NCI-H2227 treated with DMSO at 0.1 percent for 48 hours (cell line): ENCODE measurements at places on chromosomes 6 and 20.

GRCh38 chr20:40257763-40258162 lies 431.3 kb downstream of the MAFB start:
- no peak for DNase-seq

DNA sequence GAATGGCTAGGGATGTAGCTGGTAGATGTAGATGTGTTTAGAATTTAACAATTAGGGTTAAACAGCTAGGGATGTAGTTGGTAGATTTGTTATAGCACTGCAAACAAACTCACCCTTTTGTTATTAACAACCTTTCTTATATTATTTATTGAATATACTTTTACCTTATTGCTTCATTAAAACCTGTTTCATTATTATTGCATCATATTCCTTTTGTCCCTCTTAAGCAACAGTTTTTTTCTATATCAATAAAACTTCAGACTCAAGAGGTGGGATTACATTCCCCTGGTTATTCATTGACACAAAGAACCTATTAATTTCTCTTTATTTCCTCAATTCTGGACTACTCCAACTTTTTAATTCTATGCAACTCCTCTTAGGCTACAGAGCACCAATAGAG lies 661.2 kb downstream of the EYS start:
- DNase-seq = no peak

DNA sequence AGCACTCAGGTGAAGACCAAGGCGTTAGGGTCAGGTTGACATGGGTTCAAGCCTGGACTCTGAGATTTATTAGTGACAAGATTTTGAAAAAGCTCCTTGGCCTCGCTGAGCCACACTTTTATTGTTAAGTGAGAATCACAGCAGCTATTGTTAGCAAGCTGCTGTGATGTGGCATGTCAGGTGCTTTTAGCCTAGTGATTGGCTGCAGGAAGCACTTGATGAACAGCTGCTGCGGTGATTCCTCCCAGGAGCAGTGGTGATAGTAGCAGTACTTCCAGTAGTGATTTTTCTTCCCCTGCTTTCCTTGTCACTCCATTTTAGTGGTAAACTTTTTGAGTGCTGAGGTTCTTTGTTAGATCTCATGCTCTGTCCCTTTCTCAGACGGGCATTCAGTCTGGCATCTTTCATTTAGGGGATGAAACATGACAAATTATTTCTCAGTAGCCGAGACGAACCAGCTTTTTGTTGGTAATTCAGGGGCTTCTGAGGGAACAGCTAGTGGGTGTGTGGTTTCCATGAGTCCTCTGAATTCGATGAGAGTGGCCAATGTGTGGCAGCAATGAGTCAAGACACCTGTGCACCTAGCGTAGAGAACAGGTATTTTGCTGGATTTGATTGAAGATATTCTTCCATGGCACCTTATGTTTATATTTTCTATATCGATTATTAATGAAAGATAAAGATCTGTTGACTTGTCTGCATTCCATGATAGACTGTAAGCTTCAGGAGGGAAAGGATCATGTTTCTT lies 696.7 kb downstream of the DHX35 start:
- DNase-seq = no peak

GRCh38 chr20:63378626-63379025 lies 17.5 kb upstream of the CHRNA4 start:
- DNase-seq = no peak

GRCh38 chr20:1844325-1845162 lies 50.7 kb upstream of the SIRPA start:
- DNase-seq = no peak

- no peak for DNase-seq
Observed at GRCh38 chr6:133441491-133441890, 200.3 kb downstream of the EYA4 start.

GRCh38 chr6:75308250-75308988 lies 23.8 kb upstream of the TMEM30A start:
- no peak for DNase-seq

- DNase-seq = no peak
Observed at GRCh38 chr20:47233333-47234188, 122.9 kb downstream of the ZMYND8 start.

GRCh38 chr6:43948527-43949485 lies 178.4 kb downstream of the MRPL14 start:
- DNase-seq = no peak

DNA sequence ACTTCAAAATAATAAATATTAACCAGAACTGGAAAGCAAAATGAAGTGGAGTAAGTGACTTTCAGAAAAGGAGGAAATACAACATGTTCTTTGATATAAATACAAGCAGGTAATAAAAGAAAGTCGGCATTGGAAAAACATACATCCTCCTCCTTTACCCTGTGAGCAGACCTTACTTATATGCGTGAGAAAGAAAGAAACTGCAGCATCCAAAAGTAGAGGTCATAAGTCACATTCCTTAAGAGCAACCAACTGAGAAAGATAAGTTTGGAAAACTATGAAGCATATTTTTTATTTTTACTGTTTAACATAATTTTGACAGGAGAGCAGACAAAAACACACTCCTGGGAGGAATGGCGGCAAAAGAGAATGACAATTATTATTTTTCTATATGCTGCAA lies 155.5 kb downstream of the HACE1 start:
- no peak for DNase-seq

- DNase-seq = no peak
Observed at GRCh38 chr6:22471132-22471690, 98.2 kb upstream of the HDGFL1 start.

DNA sequence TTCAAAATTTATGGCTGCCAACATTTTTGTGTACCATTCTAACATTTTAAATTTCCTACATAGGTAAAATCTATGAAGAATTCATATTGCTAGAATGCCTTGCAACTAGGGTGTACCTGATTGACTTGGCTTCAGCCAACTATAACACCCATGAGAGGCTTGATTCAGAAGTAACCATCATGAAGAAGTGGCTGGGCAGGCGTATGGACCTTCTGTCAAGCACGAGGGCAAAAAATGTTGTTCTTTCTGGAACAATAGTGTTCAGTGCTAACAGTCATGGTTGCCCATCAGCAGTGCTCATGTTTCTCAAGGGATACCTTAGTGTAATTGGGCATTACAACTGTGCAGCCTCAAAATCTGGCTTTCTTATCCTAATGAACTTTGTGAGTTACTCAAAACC lies 42.9 kb downstream of the ID4 start:
- no peak for DNase-seq

DNA sequence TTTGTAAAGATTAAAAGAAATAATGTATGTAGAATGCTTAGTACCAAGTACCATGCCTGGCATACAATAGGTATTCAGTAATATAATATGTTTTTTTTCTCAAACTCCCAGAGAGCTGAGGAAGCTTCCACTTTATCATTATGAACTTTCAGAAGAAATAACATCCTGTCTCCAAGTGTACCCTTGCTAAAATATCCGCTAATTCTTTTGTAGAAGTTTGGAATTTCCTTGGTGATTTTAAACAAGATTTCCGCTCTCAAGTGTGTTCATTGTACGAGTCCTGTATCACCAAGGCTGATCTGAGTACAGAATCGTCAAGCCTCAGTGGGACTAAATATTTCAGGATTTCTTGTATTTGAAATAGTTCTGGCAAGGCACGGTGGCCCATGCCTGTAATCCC lies 16.1 kb upstream of the RNF144B start:
- no peak for DNase-seq

GRCh38 chr20:63974402-63975200 lies 4.8 kb downstream of the SAMD10 start:
- DNase-seq = no peak

DNA sequence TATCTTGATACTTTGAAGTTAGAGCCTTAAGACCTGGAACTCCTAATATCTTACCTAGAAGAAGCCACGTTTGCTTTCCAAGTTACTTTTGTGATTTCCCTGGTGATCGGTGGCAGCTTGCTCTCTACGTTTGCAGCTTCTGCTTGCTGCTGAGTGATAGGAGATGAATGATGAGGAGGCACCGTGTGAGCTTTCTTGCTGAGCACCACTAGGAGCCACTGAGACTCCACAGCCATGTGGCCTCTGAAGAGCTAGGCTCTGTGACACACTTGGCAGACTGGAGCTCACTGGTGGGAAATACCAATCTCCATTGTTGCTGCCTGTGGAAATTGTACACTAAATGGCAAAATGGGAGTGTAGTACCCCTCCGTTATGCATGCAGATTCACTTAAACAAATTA lies 161.8 kb downstream of the IBTK start:
- DNase-seq = no peak

DNA sequence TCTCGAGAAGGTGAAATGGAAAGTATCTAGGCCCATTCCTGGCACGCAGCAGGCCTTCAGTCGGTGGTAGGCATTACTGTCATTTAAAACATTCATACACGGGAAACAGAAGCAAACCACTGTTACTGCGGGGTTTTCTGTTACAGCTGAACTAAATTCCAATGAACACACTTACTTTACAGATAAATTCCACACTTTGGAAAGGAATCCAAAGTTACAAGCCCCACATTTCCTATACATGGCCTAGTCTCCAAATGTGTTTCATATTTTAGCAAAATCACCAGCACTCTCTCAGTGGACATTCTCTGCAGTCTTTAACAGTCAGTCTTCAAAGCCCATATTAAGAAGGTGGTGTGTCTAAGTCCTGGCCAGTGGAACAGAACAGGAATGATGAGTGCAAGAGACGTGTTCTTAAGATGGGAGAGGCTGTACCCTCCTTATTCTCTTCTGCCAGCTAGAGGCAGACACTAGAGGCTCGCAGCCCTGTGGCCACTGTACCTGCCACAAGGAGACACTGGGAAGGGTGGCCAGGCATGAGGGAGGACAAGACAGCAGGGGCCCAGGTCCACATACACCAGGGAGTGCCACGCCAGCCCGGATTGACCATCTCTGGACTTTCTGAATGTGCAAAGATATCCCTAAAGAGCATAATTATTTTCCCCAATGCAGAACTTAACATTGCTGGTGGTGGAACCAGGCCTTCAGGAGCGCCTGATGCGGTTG lies 76.4 kb downstream of the CDC5L start:
- no peak for DNase-seq

DNA sequence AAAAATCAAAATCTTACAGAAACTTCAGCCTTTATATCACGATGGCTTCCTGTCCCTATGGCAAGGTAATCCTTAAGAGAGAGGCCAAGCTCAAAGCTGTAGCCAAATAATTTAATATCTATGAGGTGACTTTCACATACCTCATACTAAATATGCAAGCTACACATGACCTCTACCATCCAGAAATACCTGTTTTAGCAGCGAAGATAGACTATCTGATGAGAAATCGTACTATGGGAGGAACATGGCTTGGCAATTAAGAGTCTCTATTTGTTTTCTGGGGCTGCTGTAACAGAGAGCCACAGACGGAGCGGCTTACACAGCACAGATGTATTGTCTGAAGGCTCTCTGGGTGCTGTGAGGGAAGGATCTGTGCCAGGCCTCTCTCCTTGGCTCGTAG lies 31.0 kb upstream of the SALL4 start:
- DNase-seq = no peak

GRCh38 chr6:32087574-32088486 lies 21.3 kb downstream of the TNXB start:
- no peak for DNase-seq

DNA sequence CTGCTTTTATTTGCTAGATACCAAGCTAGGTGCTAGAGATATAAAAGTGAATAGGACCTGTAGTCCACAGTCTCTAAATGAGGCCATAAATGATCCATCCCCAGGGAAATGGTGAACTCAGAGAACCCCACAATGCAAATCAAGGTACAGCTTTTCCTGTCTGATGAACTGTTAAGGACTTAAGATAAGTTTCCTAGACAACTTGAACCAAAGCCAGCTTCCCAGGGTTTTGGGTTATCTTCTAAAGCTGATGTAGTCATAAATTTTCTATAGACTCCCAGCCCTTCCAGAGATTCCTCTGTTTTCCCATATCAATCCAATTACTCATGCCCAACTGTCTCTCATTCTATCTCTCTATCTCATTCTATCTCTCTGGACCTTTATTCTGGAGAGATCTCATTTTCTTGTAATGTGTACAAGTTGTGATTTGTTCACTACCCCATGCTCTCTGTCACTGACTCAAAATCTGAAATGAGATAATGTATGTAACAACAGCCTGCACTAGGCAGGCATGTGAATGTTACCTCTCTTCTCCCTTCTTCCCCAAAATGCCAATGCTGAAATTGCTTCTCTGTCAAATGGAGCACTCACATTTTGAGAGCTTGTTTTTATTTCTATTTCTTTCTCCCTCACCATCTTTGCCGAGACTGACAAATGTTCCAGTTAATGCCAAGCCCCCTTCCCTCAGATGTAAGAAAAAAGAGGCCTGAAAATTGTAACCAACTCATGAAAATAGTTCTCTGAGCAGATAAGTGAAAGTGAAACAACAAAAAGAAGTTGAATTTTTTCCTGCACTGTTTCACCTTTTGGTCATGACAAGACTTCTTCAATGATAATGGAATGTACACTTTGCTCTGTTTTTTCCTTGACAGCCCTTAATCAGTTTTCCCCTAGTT lies 279.9 kb downstream of the SLC35F1 start:
- DNase-seq = no peak

DNA sequence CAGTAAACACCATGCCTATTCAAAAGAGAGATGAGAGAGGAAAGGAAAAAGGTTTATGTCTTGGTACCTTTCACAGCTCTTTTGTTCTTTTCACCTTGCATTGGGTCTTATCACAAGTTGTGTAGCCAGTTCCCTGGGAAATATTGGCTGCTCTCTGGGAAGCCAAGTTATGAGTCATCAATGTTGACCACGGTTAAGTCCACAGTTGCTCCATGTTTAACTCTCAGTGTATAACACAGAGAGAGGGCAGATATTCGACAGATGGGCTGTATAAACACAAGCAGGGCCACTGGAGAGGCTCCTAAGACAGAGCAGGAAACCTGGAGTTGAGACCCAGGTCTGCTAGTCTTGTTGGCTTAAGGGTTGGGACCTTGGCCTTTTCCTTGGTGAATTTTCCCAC lies 718.6 kb downstream of the QKI start:
- DNase-seq = no peak

DNA sequence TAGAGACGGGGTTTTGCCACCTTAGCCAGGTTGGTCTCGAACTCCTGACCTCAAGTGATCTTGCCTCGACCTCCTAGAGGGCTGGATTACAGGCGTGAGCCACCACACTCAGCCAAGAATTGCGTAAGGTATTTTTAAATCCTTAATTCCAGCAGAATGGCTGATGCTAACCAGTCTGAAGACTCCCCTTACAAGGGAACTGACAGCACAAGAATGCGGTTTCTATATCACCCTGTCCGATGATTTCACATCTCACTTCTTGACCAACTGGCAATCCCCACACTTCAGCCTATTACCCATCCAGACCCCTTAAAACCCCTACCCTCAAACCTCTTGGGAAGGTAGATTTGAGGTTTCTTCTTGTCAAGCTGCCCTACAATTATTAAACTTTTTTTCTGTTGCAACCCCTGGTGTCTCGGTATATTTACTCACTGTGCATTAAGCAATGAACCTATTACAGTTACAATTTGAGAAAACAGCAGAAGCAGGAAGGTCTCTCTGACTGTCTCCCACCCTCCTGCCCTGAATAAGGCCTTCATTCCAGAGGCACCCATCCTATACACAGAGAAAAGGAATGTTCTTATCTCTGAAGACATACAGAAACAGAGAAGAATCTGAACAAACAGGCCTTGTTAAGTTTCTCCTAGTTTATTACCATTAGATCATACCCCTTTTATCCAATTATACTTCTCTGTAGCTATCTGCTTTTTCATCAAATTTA lies 164.9 kb downstream of the ARHGAP18 start:
- DNase-seq = no peak

GRCh38 chr20:41145317-41145716 lies 8.0 kb downstream of the PLCG1 start:
- no peak for DNase-seq
